Brain pericyte (primary cell): ENCODE measurements at places on chromosomes 5 and 9.

GRCh38 chr9:82549174-82549821 lies 513.6 kb downstream of the RASEF start:
- no peak for DNase-seq

DNA sequence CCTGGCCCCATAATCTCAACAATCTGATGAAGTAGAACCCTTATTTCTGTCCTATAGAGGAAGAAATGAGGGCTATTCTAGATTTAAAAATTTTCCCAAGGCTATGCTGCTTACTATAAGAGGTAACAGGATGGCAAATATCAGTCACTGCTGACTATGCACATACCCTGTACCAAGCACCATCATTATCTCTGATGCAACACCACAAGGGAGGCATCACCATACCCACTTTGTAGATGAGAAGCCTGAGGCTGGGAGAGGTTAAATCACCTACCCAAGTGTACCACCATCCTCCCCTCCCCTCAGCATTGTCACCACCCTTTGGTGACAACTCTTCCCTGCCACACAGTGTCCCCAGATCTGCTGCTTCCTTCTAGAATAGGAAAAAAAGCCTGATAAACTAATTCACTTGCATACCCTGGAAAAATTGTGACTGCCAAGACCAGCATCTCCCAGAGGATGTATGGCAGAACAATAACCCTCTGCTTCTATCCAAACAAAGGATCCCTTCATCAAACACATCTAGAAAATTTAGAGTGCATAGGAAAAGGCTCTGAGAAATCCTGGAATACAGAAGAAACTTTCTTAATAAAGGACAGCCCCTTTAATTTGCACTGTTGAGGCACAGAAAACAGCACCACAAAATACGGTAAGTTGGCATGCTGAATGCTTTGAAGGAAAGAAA lies 48.3 kb downstream of the PRRC1 start:
- no peak for DNase-seq

- DNase-seq, result no peak
Measured at GRCh38 chr5:110846398-110847001, 107.7 kb downstream of the SLC25A46 start.

DNA sequence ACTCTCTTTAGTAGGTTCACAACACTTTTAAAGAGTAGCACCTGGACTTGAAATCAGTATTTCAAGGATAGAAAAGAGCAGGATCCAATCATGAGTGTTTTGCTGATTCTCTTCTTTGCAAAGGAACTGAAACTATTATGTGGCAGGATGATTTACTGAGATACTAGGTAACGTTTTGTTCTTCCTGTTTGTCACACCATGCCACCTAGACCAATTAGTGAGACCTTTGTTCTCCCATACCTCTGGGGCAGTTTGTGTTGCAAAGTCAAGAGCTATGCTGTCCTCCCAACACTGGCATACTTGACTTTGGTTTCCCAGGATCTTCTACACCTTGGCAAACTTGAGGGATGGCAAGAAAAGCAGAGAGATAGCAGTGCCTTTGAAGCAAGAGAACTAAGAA lies 43.4 kb downstream of the PPP1R2B start:
- DNase-seq, result no peak

- DNase-seq, result no peak
Measured at GRCh38 chr5:77957-78804, 13.8 kb upstream of the PLEKHG4B start.

- no peak for DNase-seq
Measured at GRCh38 chr9:134335486-134336220, 9.4 kb downstream of the RXRA start.

GRCh38 chr9:130240410-130241197 lies 25.0 kb upstream of the HMCN2 start:
- DNase-seq, result no peak

GRCh38 chr5:91244380-91245073 lies 138.6 kb downstream of the ARRDC3 start:
- DNase-seq, result no peak

GRCh38 chr9:127084076-127085039 lies 38.1 kb downstream of the ANGPTL2 start:
- no peak for DNase-seq

- DNase-seq, result no peak
Measured at GRCh38 chr9:87687207-87687606, 38.7 kb upstream of the CTSL start.

DNA sequence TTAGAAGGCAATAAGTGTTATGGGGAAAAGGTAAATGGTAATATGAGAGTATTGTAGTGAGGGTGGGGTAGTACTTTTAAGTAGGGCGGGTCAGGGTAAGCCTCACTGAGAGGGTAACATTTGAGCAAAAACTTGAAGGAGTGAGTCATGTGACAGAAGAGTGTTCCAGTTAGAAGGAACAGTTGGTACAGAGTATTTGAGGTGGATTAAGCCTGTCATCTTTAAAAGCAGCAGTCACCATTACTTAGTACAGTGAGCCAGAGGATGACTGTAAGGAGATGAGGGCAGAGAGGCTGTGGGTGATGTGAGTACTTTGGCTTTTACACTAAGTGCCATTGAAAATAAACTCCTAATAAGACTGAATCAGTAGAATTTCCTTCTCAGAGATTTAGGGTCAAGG lies 54.8 kb downstream of the UBAP1 start:
- DNase-seq, result no peak

DNA sequence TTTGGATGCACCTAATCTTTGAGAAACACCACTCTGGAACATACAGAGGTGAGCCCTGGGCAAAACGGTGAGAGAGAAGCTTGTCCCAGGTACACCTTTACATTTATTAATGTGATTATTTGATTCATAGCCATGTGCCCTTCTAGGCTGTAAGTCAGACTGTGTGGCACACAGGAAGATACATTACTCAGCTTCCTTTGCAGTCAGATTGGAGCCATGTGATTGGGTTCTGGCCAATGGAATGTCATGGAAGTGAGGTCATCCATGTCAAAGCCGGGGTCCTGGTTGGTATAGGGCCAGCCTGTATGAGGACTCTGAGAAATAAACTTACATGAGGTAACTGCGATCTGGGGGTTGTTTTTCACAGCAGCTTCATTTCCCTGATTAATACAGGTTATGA lies 106.8 kb upstream of the CD180 start:
- DNase-seq, result no peak

DNA sequence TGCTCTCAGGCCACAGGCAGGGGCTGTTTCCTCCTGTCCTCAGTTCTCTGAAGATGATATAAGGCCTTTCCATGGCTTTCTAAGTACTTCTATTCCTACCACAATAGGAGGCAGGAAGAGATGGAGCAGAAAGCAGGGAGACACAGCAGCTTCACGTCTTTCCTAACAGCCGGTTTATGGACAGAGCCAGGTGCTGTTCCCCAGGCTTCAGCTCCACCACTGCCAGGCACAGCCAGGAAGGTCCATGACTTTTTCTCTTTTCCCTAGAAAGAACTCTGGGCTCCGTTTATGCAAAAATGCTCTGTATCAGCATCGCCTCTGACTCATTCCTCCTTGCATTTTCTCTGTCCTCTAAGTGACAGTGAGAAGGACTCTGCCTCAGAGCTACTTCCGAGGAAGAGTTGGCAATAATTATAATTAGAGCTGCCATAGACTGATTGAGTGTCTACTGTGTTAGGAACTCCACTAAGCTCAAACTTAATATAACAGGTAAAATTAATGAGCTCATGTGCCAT lies 478.5 kb downstream of the RASEF start:
- DNase-seq, result no peak

DNA sequence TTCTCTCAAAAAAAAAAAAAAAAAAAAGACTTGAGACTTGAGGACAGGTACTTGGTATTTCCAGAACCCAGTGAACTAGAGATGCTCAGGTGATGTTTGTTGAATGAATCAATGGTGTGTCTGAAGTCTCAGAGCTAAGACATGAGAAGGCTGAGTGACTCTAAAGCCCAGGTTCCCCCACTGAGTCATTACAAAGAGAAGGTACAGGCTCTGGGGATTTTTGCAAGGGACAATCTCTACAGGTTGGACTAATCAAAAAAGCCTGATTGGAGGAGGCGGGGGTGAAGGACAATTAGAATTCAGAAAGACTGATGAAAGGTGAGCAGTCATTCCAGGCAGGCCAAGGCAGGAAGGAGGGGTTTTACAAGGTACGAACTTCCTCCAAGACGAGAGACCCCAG lies 8.2 kb upstream of the FABP6 start:
- DNase-seq, result no peak

- no peak for DNase-seq
Measured at GRCh38 chr5:16935231-16936149, 598 bp downstream of the MYO10 start.

- no peak for DNase-seq
Measured at GRCh38 chr5:115396688-115397087, 100.2 kb upstream of the CCDC112 start.

- no peak for DNase-seq
Measured at GRCh38 chr9:124047251-124047672, 35.7 kb downstream of the LHX2 start.

GRCh38 chr9:127629468-127630081 lies 17.5 kb downstream of the STXBP1 start:
- no peak for DNase-seq

- no peak for DNase-seq
Measured at GRCh38 chr9:132056717-132057560, 22.7 kb downstream of the MED27 start.

- no peak for DNase-seq
Measured at GRCh38 chr9:136239983-136240330, 5.7 kb downstream of the QSOX2 start.

GRCh38 chr5:34500236-34500847 lies 155.8 kb upstream of the RAI14 start:
- no peak for DNase-seq

GRCh38 chr5:34789021-34789531 lies 49.9 kb upstream of the TTC23L start:
- no peak for DNase-seq

- DNase-seq, result no peak
Measured at GRCh38 chr9:118751848-118752223, 617.4 kb downstream of the BRINP1 start.

DNA sequence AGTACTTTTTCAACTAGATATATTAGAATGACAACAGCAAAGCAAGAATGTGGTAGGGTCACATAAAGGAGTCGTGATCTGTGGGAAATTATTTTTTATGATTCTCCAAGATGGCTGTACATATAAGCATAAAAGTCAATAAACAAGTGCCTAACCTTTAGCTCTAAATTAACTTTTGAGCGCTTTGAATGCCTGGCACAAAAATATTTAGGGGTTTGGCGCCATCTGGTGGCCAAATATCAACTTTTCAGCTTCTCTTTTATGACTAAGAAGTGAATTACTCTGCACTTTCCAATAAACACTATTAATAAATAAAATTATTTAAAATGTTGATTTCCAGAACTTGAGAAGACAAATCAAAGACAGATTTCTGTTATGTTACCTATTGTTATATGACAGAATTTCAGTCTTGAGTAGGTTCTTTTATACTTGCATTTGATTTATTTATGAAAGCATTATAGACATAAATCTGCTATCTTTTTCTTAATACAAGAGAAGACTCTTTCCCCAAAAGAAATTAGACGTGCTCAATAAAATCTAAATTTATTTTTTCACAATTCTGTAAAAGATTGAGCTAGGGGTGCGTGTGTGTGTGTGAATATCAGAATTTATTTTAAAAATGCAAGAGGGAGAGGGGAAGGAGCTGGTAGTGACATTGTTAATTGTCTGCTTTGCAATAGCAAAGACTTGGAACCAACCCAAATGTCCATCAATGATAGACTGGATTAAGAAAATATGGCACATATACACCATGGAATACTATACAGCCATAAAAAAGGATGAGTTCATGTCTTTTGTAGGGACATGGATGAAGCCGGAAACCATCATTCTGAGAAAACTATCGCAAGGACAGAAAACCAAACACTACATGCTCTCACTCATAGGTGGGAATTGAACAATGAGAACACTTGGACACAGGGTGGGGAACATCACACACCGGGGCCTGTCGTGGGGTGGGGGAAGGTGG lies 36.7 kb upstream of the ARRDC3 start:
- no peak for DNase-seq

DNA sequence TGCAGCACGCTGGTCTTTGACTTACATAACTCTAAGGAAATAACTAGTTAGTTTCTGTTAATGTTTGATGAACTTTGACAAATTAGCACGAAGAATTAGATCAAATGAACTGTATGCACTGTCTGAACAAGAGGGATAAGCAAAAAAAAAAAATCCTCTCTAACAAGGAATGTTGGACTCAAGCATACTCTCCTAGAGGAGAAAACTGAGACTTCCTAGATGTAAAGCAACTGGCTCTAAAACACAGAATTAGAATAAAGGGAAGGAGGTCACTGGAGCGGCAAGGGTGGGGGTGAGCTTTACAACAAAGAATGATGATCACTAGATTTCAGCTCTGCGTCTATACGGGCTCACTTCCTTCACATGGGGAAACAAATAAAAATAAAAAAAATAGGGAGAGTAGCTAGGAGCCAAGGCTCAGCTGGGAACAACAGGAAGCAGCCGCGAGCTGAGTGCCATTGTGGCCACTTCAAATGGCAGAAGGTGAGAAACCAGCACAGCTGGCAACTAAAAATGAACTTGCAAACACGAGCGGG lies 48.7 kb upstream of the CEMIP2 start:
- no peak for DNase-seq

GRCh38 chr5:94423411-94423810 lies 195.0 kb downstream of the KIAA0825 start:
- DNase-seq, result no peak

- no peak for DNase-seq
Measured at GRCh38 chr5:148970876-148971275, 92.0 kb downstream of the SH3TC2 start.

DNA sequence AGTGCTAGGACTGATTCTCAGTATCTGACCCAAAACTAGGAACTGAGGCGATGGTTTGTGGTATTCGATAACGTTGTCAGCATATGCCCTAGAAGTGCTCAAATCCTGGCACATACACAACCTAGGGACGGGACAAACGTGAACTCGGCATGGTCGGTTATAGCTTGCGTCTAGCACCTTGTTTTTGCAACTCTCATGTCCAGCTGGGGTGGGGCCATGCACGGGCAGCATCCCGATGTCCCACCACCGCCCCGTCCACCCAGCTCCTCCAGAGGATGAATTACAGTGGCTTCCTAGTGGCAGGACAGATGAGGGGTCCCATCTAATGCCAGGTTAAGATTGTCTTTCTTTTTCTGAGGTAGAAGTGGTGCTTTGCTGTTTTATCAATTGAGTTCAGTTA lies 31.6 kb downstream of the PROP1 start:
- no peak for DNase-seq

- no peak for DNase-seq
Measured at GRCh38 chr9:87554976-87555375, 57.3 kb downstream of the DAPK1 start.

DNA sequence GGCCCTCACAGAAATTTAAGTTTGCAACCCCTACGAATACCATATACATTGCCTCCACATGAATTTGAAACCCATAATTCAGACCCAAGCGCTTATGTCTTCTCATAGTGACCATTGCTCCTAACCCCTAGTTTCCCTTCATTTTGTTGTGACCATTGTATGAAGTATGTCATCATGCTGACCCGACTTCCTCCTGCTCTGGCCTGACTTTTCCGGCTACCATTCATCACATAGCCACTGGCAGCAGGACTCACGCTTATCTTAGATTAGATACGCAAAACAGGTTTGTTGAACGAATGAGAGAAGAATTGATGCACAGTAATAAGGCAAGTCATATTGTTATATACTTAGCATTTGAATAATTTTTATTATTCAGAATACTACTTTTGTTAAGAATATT lies 345.4 kb downstream of the FBXL17 start:
- no peak for DNase-seq
